8988T (cell line): ENCODE measurements at places on chromosomes 7 and 10.

GRCh38 chr7:120695848-120696247 is 162.1 kb downstream of the TSPAN12 start:
- no peak for DNase-seq

DNA sequence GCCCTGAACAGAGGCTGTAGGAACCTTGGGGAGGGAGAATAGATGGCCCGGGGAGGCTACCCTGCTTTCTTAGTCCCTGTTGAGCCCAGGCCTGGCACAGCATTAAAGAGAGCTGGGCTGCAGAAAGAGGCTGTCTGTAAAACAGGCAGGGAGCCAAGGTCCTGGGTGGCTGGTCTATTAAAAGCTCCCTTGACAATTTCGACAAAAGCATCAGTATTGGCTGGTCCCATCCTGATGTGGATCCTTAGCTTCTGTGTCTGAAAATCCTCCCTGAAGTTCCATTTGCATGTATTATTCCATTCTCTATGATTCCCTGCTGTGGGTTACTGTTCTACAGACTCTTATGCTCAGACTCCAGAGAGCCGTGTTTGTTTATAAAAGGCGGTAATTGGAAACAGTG is 158.5 kb downstream of the GALNT17 start:
- no peak for DNase-seq

- DNase-seq = no peak
Measured at GRCh38 chr10:104345515-104345914, 7.2 kb upstream of the ITPRIP start.

DNA sequence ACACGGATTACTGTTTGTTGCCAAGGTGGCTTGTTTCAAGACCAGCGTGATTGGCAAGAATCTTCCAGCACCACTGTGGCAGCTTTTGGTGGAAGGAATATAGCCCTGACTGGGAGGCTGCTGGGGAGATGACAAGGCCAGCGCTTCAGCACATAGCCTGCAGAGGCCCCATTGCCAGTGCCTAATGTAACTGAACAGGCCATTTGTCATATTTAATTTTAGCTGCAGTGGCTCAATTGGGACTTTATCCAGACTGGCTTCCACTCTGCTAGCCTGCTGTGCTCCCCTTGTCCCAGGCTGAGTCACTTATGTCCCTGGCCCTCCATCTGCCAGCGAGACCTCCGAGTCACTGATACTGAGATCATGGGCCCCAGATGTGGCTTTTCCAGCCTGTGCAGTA is 483.1 kb downstream of the GALNT17 start:
- no peak for DNase-seq

- DNase-seq = no peak
Measured at GRCh38 chr7:121352323-121352722, 23.5 kb downstream of the WNT16 start.

GRCh38 chr7:23700046-23700445 is 10.0 kb upstream of the STK31 start:
- DNase-seq = no peak

DNA sequence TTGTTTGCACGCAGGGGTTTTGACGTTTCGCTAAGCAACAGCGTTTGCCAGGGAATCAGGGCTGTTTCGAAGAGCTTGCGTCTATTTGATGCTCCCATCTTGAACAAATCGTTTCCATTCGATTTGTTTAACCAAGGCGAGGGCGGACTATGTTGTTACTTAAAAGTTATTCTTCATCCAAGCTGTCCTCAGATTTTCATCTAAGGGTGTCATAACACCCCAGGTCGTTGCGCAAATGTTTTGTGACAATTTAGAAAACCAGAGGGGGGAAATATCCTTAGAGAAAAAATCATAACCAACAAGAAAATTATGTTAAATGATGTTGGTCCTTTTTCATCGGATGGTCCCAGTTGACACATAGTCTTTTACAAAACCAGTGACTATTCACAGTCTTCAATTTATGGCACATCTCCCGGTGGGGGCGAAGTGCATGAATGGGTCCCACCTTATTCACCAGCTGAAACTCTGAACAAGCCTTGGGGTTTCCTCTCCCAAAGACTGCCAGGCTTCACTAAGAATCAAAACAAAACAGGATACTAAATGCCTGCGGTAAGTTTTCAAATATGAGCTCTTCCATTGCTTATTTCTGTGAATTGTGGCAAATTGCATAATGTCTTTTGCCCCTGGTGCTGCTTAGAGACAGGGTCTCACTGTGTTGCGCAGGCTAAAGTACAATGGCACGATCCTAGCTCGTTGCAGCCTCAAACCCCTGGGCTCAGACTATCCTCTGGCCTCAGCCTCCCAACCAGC is 109.9 kb downstream of the REEP3 start:
- DNase-seq = no peak

DNA sequence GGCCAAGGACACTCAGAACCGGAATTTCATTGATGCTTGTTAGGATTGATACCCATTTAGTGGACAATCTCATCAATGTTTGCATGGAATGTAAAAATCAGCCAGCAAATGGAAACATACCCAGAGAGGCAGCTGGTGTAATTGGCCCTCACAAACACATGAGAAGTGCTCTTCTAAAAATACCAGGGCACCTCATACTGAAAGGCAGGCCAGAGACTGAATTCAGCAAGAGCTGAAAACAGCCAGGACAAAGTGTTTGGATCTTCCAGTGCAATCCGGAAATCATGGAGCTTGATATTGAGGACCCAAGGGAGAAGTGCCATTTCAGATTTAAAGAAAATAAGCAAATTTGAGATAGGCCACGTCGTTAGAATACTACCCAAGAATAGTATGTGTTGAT is 498.6 kb downstream of the GALNT17 start:
- DNase-seq = no peak

DNA sequence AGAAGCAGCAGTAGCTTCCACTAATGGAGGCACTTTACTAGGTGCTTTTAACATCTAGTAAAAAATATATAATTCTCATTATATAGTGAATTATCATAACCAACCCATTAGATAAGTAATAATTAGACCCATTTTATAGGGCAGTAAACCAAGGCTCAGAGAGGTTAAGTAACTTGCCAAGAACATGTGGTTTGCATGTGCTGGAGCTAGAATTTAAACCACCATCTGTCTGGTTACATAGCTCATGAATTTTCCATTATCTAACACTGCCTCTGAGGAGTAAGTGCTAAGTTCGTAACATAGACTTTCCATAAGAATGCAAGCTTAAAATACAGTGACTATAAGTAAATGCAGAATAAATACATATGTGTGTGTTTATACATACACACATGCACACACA is 41.9 kb downstream of the CREB3L2 start:
- DNase-seq = no peak

GRCh38 chr10:7855205-7855604 is 36.9 kb downstream of the TAF3 start:
- DNase-seq = no peak

DNA sequence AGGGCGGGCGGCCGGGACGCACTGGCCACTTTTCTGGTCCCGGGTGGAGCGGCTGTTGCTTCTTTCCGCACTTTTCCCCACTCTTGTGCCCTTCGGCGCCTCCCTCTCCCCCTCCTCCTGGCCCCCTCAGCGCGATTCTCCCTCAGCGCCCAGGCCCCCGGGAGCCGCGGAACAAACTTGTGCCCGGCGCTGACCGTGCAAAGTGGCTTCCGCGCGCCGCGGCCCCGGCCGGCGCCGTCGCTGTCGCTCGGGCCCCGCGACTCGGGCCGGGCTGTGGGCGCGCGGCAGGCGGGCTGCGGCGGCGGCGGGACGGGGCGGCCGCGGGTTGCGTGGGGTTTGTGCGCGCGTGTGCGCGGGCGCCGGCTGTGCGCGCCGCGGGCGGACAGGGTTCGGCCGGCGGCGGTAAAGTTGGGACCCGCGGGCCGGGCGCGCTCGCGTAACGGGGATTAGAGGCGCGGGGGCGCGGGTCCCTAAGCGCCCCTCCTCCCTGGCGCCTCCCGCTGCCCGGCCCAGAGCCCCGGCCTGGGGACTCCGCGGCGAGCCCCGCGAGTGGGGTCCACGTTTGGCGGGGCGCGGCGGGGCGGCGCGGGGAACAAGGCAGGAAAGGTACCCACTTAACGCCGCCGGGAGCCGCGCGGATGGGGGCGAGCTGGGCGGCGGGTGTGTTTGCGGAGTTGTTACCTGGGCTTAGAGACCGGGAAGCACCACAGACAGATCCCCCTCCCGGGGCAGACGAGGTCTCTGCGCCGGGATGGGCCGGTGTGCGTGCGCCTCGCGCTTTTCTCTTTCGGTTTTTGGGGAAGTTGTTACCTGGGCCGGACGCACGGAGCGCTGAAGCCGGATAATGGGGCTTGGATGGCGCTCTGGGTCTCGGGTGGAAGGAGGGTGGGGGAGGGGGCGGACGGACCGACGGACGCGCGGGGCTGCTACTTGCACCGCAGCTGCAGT is 860 bp downstream of the ZEB1 start:
- DNase-seq = peak; percentile 44

DNA sequence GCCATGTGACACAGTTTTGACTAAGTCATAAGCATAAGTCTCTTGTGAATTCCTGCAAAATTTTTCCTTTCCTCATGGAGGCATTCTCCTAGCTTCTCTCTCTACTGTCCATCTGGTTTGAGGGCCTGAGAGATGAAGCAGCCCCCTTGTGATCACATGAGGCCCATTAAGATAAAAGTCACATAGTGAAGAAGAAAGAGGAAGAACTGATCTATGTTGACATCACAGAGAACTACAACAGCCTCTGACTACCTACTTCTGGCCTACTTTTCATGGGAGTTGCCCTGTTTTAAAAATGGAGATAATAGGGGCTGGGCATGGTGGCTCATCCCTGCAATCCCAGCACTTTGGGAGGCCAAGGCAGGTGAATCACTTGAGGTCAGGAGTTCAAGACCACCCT is 50.4 kb downstream of the TFEC start:
- DNase-seq = no peak

DNA sequence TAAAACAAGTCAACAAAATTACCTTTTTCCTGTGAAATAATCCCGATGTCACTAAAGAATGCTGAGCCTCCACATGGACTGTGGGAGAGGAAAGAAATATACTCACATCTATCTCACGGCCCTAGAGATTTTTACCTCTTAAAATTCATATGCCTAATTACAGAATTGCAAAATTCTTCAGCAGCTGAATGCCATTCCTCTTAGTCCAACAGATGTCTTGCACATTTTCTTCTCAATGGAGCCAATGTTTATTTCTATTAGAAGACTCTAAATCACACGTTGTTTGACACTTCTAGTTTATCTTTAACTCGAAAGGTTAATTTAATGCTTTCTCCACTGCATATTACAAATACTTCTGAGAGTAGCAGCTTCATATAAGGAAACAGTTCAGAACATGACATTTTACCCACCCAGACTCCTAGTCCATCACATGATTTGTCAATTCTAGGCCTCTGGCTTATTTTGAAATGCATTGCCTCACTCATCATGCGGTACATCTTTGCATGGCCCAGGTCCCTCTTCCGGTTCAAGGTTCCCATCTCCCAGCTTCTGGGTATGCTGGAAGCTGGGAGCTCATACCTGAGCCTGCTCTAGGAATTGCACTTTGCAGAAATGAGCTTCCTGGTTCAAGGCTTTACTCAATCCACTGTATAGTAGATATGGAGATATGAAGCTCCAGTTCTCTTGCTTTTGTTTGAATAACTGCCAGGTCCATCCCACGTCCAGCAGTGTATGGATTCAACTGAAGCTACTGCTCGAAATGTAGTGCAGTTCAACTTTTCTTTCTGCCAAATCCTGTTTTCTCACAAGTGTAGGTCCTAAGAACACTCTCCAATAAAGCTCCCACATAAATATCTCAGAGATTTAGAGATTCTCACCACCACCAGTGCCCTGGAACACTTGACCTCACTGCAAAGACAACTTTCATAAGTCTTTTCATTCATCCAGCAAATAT is 306.2 kb downstream of the GPR37 start:
- DNase-seq = no peak

DNA sequence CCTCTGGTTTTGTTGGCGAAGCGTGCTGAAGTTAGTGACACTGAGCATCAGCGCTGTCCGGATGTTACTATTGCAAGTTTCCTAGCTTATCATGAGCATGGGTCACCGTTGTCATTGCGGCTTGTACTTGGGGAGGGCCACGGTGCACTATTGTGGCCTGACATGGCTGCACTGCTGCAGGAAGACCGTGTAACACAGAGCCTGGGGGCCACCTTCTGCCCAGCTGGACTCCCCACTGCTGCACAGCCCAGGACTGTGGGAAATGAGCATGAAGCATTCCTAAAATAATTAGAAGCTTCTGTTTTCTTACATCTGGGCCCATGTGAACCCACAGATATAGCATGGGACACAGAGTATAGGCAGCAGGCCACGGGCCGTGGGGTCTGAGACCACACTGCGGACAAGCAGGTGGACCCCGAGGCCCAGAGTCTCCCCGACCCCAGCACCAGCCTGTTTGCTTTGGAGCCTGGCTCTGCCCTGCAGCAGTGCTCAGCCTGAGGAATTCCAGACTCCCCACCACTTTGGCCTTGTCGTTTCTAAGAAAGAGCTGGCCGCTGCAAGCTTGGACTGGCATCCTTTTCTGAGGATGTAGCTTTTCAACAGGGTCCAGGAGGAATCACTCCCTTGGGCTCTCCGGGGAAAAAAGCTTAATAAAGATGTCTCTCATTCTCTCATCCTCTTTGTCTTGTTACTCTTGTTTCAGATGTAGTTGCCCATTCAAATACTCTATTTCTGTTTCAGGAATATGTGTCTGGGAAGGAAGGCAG is 179.2 kb downstream of the CCDC3 start:
- no peak for DNase-seq

GRCh38 chr7:132024290-132024689 is 467.9 kb upstream of the PODXL start:
- no peak for DNase-seq

DNA sequence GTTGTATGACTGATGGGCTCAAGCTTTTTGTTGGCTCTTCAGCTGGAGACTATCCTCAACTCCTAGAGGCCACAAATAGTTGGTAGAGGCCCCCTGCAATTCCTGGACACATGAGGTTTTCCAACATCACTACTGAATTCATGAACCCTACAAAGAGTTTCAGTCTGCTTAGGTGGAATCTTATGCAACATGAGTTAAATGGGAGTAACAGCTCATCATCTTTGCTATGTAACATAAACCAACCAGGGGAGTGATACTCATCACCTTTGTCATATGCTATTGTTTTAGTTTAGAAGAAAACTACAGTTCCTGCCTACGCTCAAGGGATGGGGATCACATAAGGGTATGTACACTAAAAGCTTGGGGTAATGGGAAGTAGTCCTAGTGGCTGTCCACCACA is 729.4 kb downstream of the SORCS1 start:
- no peak for DNase-seq

DNA sequence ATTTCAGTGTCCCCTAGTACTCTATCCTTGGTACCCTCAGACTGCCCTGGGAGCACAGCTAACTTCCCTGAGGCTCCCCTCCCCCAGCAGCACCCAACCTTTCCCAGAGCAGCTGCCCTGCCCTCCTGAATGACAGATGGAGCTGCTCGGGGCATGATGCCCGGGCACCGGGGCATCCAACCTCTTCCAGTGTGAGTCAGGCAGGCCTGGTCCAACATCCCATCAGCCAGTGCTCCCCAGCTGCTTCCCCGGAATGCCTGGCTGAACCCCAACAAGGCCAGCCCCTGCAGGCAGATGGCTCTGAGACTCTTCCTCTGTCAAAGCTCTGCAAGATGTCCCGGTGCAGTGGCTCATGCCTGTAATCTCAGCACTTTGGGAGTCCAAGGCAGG is 11.9 kb upstream of the TSPAN15 start:
- DNase-seq = no peak

GRCh38 chr7:47380325-47381133 is 201.4 kb downstream of the TNS3 start:
- DNase-seq = no peak

GRCh38 chr10:123269675-123270074 is 115.5 kb downstream of the BUB3 start:
- no peak for DNase-seq

GRCh38 chr7:158432369-158433341 is 155.0 kb downstream of the PTPRN2 start:
- DNase-seq = no peak
